ENCODE measurements at places on chromosomes 13 and 19. TPM values are rescaled to one million over a fixed set of nuclear protein-coding genes. Genes with fewer than 3 reads are reported as not detected.

DNA sequence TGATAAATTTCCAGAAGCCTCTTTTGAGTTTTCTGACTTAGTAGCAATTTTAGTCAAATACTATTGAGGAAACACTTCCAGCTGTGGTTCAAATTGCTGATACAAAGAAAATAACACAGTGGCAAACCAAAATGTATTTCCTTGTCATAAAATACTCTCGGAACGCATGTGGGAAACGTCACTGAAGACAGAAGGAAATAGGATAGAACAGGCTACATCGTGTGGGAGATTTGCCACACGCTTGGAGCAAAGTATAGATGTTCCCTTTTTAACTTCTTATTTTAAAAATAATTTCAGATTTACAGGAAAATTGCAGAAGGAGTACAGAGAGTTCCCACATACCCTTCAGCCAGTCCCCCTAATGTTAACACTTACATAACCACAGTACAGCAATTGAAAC, 88.8 kb downstream of the ING1 start:
- no peak for DNase-seq

GRCh38 chr19:8214802-8215201, 5.6 kb downstream of the CERS4 start:
- no peak for DNase-seq

- DNase-seq, result no peak
Observed at GRCh38 chr13:103134271-103134670, 68.1 kb upstream of the SLC10A2 start.

GRCh38 chr19:43692877-43693276, 22.9 kb upstream of the PLAUR start:
- no peak for DNase-seq

DNA sequence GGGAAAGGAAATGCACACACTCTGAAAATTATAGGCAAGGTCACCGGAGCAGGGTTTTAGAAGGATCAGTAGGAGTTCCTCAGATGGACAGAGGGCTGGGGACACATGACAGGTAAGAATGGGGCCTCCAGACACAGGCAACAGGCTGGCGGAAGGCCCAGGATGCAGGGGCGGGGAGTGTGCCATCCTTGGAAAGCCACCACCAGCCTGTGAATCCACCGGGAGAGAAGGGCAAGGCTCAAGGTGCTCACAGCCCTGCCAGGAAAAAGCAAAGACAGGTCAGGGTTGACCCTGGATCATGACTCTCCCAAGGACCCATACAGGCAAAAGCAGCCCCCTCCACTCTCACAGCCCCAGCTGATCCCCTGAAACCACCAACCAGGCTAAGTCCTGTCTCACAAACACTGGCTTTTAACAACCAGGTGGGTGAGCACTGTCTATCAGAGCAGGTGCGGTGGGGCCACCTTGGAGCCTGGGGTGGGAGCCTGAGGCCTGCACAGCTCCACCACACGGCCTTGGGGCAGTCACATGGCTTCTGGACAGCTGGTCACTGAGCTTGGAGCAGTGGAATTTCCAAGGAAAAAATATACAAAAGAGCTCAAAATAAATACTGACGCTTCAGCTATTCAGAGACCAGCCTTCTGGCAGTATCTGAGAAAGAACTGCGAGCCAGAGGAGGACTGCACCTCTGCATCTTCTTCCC, 35.2 kb upstream of the ISYNA1 start:
- DNase-seq, result no peak

DNA sequence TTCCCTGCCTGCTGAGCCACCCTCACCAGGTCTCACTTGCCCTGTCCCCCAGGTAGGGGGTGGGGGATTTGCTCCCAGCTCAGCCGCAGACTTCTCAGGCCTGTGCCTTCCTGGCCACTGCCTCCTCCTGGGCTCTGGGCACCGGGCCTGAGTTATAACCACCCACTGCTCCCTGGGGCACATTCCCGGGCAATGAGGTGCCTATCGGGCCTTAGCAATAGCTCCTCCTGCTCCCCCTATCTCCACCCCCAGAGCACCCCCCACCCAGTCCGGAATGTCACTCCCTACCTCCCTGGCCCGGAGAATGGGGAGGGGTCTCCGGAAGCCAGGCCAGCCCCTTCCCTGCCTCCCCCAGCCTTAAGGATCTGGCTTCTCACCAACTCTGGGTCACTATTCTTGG, at the start of gene KLK5:
Gene KLK5, minus strand, starts transcription at position 129 of the 400 bp plus-strand sequence. CDS start 381 bp downstream, outside the sequence.
- DNase-seq, result peak; percentile 21

- DNase-seq, result no peak
Observed at GRCh38 chr19:46226438-46226973, 3.0 kb upstream of the IGFL1 start.

- no peak for DNase-seq
Observed at GRCh38 chr13:111213964-111214726, 99.0 kb downstream of the ARHGEF7 start.

- DNase-seq, result no peak
Observed at GRCh38 chr19:41548954-41549688, 26.8 kb upstream of the CEACAM21 start.

The SLC6A16 gene
- total RNA-seq, result 2.1 TPM
